Right cardiac atrium (tissue), 5 donors: ENCODE measurements at places on chromosomes 11 and 22. TPM values are rescaled to one million over a fixed set of nuclear protein-coding genes. Genes with fewer than 3 reads are reported as not detected.

DNA sequence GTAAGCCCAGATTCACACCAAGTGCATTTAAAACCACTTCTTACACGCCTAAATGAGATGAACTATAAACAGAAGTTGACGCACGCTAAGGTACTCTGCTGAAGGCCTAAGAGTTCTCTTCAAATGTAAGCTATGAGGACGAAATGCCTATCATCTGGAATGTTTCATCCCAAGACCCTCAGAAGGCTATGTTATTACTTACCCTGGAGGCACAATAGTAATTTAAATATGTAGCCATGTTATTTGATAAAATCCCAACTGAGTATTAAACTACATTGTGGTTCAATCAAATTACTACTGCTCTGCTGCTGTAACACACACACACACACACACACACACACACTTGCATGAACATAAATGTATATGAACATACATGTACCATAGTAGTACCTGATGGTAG, 47.6 kb downstream of the MAML2 start:
- no peak for DNase-seq

DNA sequence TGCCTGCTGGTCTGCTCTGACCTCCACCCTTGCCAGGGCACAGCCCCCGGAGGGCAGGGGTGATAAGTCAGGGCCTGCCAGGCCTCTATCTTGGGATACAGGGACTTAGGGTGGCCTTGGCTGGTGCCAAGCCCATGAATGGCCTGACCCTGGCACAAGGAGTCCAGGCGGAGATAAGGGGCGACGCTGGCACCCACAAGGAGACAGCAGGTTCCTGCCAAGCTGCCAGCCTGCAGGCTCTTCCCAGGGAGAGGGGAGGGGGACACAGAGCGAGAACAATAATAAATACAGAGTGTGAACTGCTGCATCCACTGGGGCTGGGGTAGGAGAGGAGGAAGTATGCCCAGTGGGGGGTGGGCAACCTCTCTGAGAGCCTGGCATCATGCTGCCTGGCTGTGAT, 978 bp downstream of the CSDC2 start:
- peak; percentile 82 for DNase-seq

- DNase-seq, result peak; percentile 76
Observed at GRCh38 chr22:37187552-37187890, 526 bp downstream of the C1QTNF6 start.

DNA sequence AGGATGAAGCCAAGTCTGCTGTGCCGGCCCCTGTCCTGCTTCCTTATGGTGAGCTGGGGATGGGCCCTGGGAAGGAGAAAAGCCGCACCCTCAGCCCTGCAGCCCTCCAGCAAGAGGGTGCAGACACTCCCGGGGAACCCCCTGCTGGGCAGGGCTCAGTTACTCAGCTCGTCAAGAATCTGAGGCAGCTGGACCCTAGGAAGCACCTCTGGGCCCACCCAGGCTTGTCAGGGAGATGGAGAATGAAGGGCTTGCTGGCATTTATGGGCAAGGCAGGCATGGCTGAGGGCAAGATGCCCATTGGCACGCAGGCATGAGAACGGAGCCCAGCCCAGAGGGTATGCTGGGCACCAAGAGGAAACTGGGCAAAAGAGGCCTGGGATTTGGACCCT, 12.9 kb downstream of the RELT start:
- DNase-seq, result no peak

DNA sequence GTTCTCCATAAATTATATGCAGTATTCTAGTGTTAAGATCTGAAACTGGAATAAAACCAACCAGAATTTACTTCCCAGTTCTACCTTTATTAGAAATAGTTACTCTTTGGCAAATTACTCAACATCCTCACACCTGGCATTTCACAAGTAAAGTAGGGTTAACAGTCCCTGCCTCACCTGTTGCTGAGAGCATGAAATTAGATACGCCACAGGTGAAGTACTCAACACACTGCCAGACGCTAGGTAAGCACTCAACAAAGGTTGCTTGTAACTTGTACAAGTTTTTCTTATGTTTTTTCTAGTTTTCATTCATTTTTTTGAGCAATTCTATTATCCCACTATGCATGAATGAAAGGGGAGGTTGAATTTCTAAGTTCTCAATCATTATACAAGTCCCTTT, 267.6 kb upstream of the ARHGAP42 start:
- no peak for DNase-seq

GRCh38 chr11:46361283-46362155, 14.3 kb downstream of the DGKZ start:
- peak; percentile 88 for DNase-seq

DNA sequence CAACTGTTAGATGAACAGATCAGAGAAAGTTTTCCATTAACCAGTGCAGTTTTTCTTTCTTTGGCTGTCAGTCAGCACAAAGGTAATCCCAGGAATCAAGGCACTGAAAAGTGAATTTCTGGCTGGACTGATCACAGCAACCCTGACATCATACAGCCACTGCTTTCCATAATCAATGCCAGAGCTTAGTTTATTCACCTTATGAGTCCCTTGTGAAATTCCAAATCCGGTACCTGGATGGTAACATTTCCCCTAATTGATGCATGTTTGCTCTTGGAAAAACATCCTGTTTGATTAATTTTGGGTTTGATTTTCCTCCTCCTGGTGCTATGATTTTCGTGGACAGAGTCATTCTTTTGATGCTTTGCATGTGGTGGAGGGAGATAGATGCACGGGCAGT, 319.8 kb downstream of the INSC start:
- no peak for DNase-seq

DNA sequence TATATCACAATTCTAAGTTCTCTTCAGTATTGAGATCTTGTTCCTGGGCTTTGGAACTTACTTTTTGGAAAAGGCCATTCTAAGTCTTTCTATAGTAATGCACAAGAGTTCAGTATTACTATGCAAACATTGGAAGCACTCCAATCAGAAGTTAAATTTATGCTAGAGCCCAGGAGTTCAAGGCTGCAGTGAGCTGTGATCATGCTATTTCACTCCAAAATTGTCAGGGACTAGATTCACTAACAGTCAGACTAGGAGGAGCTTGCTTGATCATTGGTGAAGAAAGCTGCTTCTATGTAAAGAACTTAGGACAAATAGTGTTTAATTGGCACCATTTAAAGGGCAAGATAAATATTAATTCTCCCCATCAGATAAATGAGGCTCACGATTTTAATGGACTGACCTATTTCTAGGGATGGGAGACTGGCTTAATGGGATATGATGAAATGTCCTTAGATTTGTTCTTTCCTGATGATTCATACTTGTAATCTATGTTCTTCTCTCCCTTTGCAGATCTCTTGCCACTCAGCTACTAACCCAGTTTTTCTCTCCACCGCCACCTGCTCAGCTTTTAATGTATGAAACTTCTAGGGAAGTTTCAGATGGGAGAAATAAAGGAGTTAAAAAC, 32.6 kb upstream of the TMEM123 start:
- DNase-seq, result no peak

GRCh38 chr11:118283756-118284350, 19.8 kb upstream of the MPZL2 start:
- no peak for DNase-seq

DNA sequence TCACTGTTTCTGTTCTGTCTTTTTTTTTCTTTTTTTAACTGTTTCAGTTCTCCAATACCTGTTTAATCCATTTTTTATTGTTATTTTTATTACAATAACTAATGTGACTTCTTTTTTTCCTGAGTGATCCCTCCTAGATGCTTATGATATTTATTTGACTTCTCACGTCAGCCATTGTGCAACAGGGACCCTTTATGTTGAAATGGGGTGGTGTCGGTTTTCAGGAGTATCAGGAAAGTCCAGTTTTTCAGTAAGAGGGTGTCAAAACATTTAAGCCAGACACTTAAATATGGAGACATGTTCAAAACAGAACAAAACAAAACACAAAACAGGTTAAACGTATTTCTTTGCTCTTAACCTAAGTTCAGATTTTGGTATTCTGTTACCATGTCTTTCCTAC, 418.8 kb downstream of the DYNC2H1 start:
- DNase-seq, result no peak

GRCh38 chr11:91686700-91687099, 537.9 kb upstream of the FAT3 start:
- no peak for DNase-seq

- no peak for DNase-seq
Observed at GRCh38 chr11:65695459-65696241, 16.4 kb upstream of the KAT5 start.

DNA sequence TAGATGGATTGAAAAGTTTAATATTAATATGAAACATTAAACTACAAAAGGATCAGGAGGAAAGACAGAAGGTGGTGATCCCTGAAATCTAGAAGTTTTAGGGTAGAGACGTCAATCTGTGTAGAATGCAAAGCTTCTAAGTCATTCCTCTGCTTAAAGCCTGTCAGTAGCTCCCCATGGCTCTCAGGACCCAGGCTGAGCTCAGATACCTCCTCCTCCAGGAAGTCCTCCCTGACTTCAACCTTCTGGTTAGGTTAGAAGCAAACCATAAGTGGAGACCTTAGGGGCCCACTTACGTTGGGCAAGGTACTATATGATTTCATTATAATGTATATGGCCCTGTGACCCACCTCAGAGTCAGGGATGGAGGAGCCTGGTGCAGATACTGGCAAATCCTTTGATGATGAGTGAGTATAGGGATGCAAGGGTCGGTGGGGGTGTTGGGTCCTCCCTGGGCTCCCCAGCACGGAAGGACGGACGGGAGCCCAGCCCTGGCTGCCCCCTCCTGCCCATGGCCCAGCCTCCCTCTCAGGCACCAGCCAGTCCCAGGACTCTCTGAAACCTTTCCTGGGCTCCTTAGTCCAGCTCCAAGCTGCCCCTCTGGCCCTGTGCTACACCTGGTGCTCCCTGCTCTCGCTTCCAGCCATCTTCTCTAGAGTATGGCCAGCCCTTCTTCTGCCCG, 3.2 kb upstream of the PPP6R3 start:
- no peak for DNase-seq

GRCh38 chr11:69818603-69819441, at the start of gene FGF3:
FGF3 (minus strand) TSS chr11:69819416; CDS start chr11:69818933, 483 bp downstream.
- DNase-seq, result no peak

- DNase-seq, result no peak
Observed at GRCh38 chr11:5674391-5674790, 10.5 kb downstream of the TRIM5 start.

GRCh38 chr22:32830473-32830872, 29.0 kb downstream of the TIMP3 start:
- DNase-seq, result peak; percentile 91

GRCh38 chr22:35997438-35997837, 31.2 kb downstream of the RBFOX2 start:
- no peak for DNase-seq

DNA sequence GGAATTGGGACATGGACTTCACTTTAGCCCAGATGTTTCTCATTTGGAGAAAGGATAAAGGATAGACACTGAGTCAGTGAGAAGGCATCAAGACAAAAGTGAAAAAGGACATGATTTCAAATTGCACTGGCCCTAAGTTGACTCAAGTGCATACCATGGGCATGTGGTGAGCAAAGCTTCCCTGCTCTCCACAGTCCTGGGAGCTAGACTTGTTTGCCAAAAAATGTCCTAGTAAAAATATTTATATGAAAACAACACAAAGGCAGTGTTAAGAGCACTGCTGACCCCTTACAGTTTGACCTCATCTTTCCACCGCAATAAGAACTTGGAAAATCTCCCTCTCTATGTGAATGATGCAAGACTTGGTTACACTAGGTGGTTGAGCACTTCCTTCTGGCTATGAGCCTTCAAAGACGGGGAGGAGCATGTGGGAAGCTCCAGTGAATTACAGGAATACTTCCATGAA, 46.5 kb upstream of the FIBIN start:
- DNase-seq, result no peak

DNA sequence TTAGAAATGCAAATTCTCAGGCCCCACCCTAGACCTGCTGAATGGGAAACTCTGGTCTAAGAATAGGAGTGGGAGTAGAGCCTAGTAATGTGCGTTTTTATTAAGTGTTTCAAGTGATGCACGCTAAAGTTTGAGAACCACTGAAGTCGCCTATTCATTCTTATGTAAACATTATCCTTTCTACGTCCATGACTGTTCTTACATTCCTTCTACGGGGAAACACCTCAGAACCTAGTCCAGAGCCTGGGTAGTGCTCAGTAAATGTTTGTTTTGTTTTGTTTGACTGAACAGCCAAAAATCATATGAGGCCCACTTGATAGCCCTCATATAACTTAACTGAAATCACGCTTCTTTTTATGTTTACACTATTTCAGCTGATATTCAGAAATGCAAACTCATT, 29.8 kb downstream of the VSIG10L2 start:
- DNase-seq, result no peak

DNA sequence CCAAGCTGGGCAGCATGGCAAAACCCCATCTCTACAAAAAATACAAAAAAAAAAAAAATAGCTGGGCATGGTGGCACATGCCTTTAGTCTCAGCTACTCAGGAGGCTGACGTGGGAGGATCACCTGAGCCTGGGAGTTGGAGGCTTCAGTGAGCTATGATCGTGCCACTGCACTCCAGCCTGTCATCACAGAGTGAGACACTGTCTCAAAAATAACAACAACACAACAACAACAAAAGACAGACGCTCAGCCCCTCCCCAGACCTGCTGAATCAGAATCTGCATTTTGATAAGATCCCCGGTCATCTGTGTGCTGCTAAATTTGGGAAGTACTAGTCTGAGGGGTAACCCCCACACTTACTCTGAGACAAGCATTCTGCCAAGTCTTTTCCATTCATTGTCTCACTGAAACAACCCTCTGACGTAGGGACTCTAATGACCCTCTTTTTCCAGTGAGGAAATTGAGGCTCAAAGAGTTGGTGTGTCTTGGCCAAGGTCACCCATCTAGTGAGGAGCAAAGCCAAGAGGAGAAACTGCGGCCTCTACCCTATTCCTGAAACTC, 7.5 kb downstream of the NEFH start:
- no peak for DNase-seq

- DNase-seq, result no peak
Observed at GRCh38 chr11:14362611-14363010, 3.6 kb upstream of the RRAS2 start.

DNA sequence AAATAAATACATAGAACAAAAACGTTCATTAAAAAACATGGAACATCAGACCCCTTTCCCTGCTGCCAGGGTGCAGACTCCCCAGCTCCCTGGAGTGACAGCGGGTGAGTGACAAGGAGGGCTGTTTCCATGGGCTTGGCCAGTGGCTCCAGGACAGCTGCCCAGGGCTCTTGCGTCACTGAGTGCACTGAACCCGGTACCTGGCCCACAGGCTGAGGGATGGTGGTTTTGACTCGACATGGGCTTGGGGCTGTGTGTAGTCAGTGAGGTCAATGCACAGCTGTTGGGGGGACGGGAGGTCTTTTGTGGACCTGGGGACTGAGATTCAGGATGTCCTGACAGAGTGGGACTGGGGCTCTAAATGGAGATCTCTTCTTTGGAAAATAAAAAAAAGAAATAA, 142.1 kb upstream of the B3GAT1 start:
- no peak for DNase-seq

Gene FAM111B
- total RNA-seq, result 0.17 TPM

Gene OR51I1
- total RNA-seq, result not detected

Gene TRMT2A
- 32.0 TPM for total RNA-seq

Gene FAT3
- total RNA-seq, result 1.5 TPM

Gene PATE4
- not detected for total RNA-seq

Gene SPON1
- 32.7 TPM for total RNA-seq

Gene MN1
- 9.6 TPM for total RNA-seq

Gene OR6A2
- total RNA-seq, result 0.08 TPM

Gene BTBD18
- not detected for total RNA-seq

Gene EP300
- total RNA-seq, result 38.0 TPM

Gene SVIP
- total RNA-seq, result 28.0 TPM

Gene LRP4
- total RNA-seq, result 27.6 TPM
